ENCODE measurements at places on chromosomes 11 and 22.

- DNase-seq: no peak
These were observed 3.4 kb downstream of the MMP3 start for GRCh38 chr11:102840018-102840417.

DNA sequence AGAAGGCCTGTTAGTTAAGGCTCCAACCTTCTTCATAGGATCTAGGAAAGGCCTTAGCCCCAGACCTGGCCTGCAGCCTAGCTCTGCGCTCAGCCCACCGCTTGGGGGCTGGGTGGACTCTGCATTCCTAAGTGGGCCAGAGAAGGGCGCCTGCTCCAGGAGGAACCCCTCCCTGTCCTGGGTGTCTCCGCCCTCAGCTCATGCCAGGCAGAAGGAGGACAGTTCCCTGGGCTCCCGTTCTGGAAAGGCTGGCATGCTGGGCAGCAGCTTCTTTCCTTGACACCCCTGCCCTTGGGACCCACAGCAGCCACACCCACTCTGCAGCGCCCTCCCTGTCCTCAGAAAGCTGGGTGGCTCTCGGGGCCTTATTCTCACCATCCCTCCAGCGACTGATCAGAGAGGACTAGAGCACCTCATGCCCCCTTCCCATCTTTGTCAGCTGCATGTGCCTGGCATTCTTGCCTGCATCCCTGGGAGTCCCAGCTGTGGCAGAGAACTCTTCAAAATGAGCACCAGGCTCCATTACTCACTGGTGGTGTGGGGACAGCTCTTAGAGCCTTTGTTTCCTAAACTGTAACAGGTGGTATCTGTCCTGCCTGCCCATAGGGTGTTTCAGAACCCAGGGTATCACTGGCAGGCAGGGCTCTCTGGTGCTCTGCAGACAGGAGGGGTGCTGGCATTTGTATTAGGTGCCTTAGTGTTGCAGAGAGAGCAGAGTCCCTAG is 20.3 kb upstream of the MYRF start:
- no peak for DNase-seq

DNA sequence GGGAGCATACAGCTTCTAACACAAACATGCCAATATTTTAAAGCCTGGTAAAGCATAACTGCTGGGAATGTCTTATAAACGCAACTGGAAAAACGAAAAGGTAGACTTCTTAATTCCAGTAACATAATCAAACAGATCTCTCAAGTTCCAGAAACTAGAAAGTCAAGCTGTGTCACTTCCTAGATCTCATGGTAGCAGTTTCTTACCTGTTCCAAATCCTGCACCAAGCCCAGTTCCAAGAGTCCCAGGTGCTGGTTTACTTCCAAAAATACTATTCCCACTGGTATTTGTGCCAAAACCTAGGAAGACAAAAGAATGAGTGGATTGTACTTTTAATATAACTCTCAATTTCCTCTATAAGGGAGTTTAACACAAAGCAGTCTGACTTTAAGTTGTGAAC is 44.2 kb downstream of the NUP98 start:
- DNase-seq: no peak

DNA sequence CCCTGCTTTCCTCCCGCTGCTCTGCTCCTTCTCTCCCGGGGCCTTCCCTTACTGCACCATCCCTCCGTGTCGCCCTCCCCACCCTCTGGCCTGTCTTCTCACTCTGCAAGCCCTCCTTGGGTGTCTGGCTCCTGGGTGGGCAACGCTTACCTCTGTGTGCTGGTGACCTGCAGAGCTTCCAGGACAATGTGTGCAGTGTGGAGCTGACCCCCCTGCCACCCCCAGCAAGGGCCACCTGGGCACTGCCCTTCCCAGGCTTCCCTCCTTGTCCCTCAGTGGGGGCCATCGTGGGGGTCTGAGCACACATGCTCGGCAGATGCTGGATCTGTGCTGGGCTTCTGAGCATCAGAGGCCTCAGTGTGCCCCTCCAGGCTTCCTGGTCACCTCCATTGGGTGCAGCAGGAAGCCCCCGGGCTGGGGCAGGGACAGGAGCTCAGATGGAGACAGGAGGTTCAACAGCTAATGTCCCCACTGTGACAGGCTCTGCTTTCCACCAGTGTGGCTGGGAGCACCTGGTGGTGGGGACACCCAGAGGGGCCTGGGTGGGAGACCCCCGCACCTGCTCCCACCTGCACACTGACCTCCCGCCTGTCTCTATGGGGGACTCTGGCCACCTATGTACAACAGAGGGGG is 7.8 kb upstream of the BRSK2 start:
- no peak for DNase-seq

- DNase-seq: no peak
These were observed 87.9 kb downstream of the NCAM1 start for GRCh38 chr11:113048820-113049768.

DNA sequence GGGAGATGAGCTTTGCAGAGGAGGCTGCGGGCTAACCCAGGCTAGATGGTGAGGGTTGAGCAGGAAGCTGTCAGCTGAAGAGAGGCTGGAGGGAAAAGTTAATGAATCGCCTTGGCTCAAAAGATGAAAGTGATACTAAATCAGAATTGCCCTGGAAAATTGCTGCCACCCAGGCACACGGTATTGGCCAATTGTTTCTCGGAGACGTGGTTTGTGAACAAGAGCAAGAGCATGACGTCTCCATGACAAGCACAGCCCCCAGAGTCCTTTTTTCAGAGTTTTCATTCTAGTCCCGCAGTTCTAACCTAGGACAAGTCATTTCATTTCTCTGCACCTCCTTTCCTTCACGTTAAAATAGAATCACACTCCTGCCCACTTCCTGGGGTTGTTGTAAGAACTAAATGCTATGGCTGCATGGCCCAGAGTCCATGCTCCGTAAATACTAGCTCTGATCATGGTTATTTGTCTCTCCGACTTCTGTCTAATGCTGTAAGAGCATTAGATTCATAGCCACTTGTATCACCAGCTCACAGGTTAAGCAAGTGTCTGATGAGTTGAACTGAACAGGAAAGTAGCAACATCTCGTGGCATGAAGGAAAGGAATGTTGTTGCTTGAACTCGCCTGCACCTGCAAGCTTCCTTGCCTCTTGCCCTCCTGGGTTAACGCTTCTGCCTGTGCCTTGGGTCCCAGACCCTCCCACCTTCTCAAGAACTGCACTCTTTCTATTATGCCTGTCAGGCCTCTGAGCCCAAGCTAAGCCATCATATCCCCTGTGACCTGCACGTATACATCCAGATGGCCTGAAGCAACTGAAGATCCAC is 33.8 kb upstream of the NUP50 start:
- DNase-seq: no peak

- DNase-seq: no peak
These were observed 110.2 kb upstream of the MTNR1B start for GRCh38 chr11:92859156-92859690.

GRCh38 chr11:73314117-73314961 is 6.3 kb downstream of the ARHGEF17 start:
- DNase-seq: peak; percentile 42

DNA sequence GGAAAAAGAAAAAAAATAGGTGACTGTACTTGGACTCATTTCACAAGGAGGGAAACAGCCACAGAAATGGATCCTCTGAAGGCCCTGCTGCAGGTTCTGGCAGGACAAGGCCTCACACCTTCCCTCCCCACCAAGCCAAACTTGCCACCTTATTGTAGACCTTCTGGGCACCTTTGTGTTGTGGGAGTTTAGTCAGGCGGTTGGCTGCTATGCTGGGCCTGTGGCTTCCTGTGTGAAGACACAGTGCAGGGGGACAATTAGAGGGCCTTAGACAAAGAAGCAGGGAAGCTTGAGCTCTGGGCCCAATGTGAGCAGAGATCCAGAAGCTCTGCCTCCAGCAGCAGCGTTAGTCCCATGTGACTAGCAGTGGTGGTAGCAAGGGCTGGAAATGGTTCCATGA is 4.2 kb downstream of the RAB1B start:
- DNase-seq: no peak

GRCh38 chr11:118229274-118229847 is 4.5 kb upstream of the JAML start:
- DNase-seq: no peak

DNA sequence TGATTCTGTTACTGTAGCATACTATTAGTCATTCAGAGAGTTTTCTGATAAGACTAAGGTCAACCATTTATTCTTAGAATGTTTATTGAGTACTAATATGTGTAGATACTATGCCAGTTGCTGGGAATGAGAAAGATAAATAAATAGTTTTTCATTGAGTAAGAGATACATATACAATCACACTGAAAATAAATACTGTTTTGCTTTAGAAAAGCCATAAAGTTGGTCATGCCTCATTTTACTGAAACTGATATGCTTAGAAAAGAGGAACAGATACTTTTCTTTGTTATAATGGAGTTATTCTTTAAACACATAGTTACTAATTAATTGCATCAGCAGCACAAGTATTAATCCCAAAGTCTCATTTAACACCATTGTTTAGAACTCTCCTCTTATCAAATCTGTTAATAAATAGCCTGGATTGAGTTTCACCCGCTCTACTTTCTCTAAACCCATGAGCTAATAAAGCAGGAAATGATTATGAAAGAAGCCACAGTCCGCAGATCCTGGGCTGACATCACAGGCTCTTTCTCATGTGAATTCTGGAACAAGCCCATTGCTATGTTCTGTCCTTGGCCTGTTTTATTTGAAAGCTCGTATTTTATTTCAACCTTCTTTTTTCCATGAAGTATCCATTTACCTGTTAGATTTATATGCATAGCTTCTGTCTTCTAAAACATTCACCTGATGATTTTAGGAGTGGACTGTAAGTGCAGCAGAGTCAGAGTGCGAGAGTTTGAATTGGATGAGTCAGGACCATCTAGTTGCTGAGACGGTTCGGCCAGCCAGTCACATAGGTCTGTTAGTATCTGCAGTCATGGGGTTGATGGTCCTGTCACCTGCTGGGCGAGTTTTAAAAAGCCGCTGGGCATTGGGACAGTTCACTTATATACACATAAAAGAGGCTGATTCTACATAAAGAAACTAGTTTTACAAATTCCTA is 35.5 kb downstream of the PIWIL4 start:
- DNase-seq: peak; percentile 80

- no peak for DNase-seq
These were observed 927 bp downstream of the PRCP start for GRCh38 chr11:82899186-82899820.

DNA sequence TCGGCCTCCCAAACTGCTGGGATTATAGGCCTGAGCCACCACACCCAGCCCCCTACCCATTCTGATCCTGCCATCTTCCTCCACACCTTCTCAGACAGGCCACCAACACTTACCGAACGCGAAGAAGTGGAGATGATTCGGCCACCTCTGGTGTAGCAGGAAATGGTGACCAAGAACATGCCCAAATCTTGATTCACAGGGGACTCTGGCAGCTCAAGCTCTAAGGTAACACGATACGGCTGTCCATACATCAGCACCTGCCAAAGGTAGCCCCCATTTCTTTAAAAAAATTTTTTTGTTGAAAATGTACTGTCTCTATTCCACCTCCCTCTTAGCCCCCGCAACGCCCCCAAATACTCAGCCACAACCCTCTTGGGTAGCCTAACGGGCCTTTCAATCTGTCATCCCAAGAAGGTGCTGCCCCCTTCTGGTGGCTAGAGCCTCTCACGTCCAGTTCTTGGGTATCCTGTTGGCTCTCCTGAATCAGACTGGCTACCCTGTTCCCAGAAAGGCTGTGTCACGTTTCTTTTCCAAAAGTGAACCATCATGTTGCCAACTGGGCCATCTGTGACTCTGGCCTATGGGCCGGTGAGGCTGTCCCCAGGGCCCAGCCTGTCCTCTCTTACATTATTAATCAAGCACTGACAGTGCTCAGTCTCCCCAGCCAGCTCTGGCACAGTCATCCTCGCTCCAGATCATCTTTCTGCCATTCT is 5.3 kb upstream of the LRRN4CL start:
- peak; percentile 84 for DNase-seq

DNA sequence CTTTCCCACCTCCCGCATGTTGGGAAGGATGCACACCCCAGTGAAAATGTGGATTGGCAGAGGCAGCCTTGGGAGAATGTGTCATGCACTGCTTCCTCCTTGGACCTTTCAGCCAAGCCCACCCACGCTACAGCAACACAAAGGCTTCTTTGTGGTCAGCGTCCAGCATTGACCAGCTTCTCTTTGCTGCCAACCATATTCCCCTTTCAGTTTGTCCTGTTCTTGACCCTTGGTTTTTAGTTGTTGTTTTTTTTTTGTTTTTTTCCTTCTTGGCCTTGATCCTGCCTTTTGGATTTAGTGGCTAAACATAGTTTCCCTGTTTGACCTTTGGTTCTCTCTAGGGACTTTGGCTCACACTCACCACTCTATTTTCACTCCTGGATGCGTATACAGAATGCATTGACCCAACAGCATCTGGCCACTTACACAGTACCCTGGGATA is 573.6 kb downstream of the INSC start:
- no peak for DNase-seq

DNA sequence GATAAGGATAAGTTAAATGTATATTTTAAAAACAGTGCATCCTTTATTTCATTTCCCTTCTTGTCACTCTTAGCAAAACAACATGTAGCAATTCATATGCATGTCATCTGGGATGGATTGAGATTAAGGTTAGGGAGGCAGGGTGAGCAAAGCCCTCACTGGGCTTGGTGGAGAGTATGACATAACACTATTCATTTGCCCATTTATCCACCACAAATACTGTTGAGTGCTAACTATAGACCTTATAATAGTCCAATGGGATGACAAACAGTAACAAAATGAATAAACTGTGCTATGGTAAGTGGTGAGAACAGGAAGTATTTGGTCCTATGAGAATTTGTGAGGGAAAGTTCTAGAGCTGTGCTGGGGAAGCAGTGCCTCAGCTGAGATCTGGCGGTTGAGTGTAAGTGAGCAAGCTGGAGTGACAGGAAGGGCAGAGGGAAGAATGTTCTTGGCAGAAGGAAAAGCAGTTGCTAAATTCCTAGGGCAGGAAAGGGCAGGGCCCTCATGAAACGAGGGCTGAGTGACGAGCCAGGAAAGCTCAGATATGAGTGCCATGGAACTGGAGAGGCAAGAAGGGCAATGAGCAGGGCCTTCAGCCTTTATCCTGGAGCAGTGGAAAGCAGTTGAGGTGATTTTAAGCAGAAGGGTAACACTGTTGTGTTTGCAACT is 6.7 kb downstream of the HSD17B12 start:
- no peak for DNase-seq

DNA sequence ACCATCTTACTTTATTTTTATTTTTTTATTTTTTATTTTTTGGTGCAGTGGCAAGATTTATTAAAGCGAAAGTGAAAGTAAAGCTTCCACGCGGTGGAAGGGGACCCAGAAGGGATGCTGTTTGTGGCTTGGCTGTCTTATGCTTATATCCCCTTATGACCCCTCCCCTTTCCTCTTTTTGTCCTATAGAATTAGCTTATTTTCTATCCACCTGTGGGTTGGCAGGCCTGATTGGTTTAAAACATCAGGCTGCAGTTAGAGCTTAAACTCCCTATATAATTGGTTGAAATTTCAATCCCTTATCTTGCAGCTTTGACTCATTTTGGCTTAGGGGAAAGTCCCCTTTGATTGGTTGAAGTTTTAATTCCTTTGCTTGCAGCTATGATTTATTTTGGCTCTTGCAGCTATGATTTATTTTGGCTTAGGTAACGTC is 50.5 kb downstream of the NNMT start:
- DNase-seq: no peak

DNA sequence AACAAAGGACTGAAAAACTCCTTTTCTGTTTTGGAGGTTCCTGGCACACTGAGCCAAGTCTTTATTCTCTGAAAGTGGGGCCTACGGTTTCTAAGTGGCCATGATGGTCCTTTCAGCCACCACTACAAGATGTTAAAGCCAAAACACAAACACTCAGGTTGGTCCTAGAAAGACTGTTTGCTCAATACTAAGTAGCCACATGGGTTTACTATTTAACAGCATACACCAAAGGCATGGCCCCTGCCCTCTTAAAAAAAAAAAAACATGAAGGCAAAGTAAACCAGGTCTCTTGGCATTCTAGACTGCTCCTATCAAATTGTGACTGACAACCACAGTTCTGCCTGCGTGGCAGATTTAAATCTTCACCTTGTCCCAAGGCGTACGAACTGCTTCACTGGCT is 123.6 kb upstream of the BID start:
- DNase-seq: no peak

All from HAP-1 (cell line).